HEK293T (cell line): ENCODE measurements at places on chromosomes 3 and 15.
A peak's percentile ranks its signal among the peaks of the same experiment; 100 is the strongest.

GRCh38 chr3:175764722-175765121 is 905.6 kb downstream of the NAALADL2 start:
- no peak for DNase-seq

DNA sequence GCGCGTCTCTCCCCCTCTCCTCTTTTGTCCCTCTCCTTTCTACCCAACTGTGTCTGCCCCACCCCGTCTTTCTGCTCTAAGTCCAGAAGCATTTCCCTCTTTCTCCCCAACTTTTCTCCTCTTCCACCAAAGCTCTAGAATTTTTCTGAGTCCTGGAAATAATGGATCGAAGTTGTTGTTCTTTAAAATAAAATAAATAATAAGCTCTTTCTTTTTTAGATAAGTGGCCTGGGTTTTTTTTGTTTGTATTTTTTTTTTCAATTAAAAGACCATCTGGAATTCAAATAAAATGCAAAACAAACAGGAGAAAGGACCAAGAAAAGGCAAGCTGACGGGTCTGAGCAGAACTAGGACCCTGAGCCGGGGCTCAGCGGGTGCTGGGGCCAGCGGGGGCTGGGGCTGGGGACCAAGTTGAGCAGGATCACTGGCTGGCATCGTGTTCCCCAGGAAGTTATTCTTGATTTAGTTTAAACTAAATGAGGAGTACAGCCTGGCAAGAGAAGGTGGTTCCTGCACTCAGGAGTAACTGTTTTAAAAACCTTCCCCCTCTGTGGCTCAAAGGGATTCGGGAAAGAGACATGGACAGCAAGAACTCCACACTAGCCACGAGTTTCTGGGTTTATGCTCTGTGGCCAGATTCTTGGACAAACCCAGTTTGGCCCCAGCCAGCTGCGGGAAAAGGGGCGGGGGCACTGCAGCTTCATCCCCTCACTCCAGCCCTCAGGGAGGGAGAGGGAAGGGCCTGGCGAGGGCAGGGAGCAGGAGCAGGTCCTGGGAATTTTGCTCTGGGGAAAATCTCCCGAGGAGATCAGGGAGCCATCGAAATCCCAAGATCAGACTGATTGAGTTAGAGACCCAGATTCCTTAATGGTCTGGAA is 8.4 kb downstream of the GATA2 start:
- DNase-seq, result no peak

GRCh38 chr3:62723166-62723913 is 151.9 kb downstream of the CADPS start:
- no peak for DNase-seq

GRCh38 chr3:36488077-36488789 is 107.9 kb downstream of the STAC start:
- DNase-seq, result no peak

GRCh38 chr3:144415492-144415891 is 443.9 kb downstream of the DIPK2A start:
- no peak for DNase-seq

GRCh38 chr3:141255846-141256261 is 24.2 kb downstream of the PXYLP1 start:
- peak; percentile 51 for DNase-seq

DNA sequence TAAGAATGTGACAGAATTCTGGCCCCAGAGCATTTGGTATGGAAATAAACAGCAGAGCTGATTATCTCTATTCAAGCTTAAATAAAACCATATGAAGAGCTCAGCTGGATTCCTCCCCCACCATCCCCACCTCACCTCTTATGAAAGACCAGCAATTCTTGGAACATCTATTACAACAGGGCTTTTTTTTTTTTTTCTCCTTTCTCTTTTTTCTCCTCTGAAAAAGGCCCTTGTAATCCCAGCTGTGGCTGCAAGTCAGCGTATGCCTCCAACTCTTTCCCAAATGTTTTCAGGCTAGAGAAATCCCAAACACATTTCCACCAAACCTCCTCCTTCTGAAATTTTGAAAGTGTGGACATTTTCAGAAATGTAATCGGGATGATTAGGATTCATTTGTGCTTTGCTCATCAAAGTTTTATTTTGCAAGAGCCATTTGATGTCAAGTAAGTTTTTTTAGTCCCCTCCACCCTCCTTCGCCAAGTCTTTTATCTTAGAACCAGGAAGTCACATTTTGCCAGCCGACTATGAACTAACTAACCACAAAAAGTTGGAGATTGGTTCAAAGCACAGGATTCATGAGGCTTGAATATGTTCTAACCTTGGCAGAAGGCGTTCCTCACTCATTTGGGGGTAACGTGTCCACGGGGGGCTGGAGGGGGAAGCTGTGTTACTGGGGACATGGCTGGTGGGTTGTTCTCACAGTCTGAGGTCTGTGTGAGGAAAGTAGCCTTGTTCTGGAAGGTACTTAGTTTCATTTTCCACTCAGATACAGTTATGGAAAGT is 142.0 kb upstream of the PDZRN3 start:
- no peak for DNase-seq
